ENCODE measurements at places on chromosomes 6 and 20.

DNA sequence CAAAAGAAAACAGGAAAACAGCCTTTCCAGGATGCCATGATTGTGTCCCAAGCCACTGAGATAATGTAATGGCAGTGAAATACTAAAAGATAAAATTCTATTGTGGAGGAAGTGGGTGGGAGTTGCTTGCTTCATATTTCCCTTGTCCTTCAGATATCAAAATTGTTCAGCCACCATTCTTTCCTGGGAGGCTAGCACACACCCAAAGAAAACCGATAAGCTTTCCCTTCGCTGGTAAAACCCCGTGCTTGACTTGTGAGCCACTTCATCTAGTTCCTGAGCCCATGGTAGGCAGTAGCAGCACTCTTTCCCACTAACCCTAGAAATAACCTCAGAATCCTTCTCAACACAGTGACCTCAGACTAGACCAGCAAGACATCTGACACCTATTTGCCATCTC, 357.4 kb upstream of the PLCB4 start:
- DNase-seq = no peak

- no peak for DNase-seq
Observed at GRCh38 chr6:18211338-18211737, 53.0 kb downstream of the DEK start.

- DNase-seq = no peak
Observed at GRCh38 chr6:121932076-121932991, 467.1 kb upstream of the HSF2 start.

GRCh38 chr6:109322825-109323224, 59.4 kb downstream of the CD164 start:
- peak; percentile 8 for DNase-seq

DNA sequence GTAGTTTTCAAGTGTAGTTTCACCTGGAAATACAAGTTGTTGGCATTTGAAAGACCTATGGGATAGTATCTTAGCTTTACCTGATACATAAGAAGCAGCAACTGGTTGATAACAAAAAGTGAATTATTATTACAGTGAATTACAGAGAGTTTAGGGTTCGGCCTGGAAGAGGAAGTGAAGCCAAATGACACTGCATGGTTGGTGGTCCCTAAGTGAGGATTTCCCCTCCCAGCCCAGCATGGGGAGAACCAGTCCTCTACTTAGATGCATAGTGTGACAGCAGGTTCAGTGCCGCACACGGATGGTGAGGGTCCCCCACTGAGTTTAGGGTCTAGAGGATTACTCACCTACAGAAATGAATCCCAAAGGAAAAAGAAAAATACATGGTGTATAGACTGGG, 18.1 kb downstream of the HLA-DPB1 start:
- peak; percentile 18 for DNase-seq

GRCh38 chr20:35698298-35699126, 640 bp downstream of the NFS1 start:
- no peak for DNase-seq

DNA sequence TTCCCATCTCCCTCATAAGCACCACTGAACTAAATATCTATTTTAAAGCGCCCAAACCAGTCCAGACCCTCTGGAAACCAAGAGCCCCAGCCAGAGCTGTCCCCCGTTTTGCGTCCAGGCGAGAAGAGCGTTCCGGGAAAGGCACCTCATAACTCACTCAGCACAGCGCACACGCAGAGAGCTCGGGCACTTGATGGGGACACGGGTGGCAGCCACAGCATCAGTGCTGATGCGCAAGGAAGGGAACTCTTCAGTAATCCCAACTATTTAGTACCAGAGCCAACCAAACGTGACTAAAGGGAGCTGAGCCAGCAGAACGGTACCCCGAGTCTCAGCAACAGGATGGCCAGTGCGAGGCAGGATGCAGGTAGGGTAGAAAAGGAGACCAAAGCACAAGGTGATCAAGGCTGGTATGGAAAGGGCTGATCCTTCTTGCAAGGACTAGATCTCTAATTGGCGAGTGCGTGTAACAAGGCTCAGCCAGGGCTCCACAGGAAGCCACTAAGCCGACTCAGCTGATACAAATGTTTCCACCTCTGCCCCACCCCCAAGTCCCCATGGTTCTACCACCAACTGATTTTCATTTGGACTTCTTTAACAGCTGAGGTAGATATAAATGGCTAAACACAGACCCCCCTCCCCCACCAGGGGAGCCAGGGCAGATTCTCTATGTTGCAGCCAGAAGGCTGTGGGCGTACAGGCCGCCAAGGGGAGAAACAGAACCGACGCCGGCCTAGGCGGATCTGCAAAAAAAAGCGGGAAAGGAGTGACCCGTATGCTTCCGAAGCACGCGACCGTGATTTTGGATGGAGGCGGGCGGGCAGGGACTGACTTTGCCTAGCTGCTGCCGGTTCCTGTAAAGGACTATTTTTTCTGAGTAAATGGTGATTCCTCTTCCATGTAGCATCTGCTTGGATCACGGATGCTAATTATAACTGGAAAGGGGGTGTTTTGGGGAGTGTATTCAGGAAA, 183.5 kb upstream of the COL21A1 start:
- no peak for DNase-seq

DNA sequence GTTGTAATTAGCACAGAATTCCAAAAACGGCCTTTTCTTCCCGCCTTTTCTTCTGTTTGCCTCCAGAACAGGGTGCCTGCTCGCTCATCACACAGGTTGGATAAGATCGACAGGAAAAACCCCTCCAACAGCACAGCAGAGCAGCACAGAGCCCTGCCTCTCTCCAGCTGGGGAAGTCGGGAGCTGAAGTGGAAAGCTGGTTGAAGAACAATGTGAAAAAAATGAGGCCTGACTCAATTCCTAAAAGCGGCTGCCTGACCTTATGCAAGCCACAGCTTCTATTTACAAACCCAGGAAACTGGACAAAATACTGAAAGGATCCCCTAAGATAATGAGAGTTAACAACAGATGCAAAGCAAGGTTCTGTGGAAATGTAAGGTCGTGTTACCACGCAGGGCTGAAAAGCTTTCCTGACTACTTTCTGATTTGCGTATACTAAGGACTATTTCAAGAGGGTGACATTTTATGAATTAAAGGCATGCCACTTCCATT, 116.9 kb downstream of the TTLL2 start:
- no peak for DNase-seq

GRCh38 chr20:14790190-14790589, 452.8 kb upstream of the FLRT3 start:
- no peak for DNase-seq

DNA sequence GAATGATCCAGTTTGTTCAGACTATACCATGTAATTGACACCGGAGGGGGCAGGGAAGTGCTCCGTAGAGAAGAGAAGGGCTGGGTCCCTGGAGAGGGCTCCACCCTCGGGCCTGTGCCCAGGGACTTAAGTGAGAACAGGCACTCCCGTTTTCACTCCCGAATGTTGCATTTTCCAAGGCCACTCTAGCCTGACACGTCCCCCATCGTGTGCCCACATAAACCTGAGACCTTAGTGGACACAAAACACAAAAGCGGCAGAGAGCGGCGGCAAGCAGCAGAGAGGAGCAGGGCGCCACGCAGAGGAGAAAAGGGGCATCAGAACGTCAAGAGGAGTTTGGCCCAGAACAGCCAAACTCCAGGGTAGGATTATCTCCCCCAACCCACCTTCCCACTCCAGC, 1405.1 kb downstream of the GRIK2 start:
- no peak for DNase-seq

- no peak for DNase-seq
Observed at GRCh38 chr20:50317116-50317515, 126.5 kb downstream of the CEBPB start.

DNA sequence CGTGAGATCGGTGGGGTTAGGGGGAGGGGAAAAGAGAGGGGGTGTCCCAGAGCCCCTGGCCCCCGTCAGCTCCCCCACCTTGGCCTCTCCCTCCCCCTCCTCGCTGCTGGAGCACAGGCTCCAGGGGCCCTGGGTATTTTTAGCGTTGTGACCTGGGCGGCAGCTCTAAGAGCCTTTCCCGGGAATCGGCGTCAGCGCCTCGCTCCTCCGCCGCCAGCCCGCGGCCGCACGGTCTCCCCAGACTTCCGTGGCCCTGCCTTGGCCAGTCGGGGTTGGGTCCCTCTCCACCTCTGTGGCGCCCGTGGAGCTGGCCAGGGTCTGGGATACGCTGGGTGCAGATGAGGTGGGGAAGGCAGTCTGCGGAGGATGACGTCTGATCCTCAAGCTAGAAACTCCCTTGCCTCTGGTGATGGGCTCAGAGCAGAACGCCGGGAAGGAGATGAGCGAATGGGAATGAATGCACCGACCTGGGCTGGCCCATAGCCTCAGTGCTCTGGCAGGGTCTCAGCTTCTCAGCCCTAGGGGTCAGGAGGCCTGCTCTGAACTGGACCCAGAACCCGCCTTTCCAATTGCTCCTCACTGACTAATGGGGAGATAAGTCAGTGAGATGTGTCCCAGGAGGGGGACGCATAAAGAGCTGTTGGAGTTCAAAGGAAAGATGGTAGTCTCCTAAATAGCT, 883 bp upstream of the DBNDD2 start:
- no peak for DNase-seq

GRCh38 chr6:29777310-29777709, 50.3 kb upstream of the HLA-G start:
- DNase-seq = no peak

- no peak for DNase-seq
Observed at GRCh38 chr6:142395266-142395665, 93.5 kb downstream of the ADGRG6 start.

- peak; percentile 62 for DNase-seq
Observed at GRCh38 chr6:53647462-53648094, 18.0 kb downstream of the KLHL31 start.

DNA sequence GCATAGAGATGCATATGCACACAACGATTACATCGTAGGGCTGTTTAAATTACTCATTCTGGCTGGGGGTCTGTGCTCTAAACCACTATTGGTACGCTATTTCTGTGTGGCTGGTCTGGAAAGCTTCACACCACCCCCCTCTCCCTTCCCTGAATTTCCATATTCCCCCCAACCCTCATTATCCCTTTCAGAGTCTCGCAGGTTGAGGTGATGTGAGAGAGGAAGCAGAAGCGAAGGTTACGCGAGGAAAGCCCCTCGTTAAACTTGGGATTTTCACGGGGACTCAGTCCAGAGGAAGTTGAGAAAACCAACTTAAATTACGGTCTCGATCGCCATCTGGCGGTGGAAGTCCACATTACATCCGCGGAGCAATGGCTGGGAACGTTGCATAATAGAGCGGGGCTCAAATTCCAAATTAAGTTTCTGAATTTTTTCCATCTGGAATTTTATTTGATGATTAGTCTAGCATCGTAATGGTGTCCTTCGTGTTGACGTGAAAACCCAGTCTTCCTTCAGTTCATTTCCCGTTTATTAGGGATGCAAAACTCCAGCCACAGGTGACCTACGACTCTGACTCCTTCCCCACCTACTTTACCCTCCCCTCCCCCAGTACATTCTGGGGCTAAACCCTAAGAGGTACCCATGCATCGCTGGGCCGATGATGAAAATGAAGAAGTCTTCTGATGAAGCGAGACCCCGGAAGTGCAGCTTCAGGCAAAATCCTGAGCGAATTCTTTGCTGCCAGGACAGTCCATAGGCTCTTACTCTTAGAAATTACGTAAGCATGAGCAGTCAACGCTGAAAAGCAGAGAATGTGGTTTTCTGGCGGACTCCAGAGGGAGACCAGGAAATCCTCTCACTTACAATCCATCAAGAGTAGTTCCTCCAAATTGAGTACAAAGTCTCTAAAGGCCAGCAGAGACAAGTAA, 19.7 kb downstream of the HLA-DOB start:
- DNase-seq = peak; percentile 71

DNA sequence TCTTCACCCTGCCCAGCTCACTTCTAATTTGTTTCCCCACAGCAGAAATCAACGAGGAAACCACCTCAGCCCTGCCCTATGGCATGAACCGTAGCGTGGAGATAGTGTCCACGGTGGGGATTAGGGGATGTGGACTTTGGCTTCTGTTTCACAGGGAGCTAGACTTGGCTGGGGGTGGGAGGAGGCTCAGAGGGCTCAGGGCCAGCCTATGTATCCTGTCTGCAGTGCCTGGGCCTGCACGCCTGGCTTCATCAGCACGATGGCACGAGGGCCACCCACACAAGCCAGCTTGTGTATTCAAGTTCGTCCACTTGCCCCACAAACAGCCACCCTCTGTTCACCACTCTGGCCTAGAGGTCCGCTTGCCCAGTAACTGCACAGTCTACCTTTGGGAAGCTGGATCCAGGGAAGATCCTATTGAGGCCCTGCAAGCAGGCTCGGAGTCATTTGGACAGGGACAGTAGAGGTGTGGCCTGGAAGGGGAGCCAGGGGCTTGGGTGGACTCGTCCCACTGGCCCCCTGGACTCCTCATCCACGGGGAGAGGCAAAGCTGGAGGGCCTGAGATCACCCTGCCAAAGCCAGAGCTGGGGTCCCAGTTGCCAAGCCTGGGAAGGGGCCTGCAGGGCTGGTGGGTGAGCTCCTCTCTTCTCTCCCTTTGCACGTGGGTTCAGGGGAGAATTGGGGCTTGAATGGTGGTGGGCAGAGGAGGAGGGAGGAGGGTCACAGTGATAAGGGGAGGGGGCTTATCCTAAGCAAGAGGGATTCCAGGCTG, 38.0 kb upstream of the FAM83D start:
- no peak for DNase-seq

DNA sequence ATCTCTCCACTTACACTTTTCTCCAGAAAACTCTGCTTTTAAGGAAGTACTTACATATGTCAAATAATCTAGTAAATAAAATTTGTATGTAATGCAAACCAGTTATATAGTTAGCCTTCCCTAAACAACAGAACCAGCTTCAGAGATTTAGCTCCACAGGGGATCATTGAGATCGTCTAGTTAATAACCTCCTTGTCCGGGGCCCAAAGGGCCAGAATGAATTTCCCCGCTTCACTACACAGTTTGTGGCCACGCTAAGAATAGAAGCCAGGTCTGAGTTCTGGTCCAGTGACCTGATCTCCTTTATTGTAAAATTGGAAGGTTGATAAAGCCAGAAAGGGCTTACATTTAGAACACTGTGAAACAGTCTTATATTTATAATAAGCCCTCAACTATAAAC, 245.2 kb downstream of the TPBG start:
- DNase-seq = no peak

- DNase-seq = no peak
Observed at GRCh38 chr6:33732817-33733708, 13.6 kb downstream of the IP6K3 start.

- no peak for DNase-seq
Observed at GRCh38 chr6:153096031-153096430, 35.1 kb downstream of the RGS17 start.

- no peak for DNase-seq
Observed at GRCh38 chr6:133017581-133017980, 203.2 kb downstream of the RPS12 start.

- no peak for DNase-seq
Observed at GRCh38 chr6:37298958-37299357, 41.0 kb upstream of the TMEM217 start.

GRCh38 chr6:20483887-20484497, 50.3 kb upstream of the CDKAL1 start:
- no peak for DNase-seq

DNA sequence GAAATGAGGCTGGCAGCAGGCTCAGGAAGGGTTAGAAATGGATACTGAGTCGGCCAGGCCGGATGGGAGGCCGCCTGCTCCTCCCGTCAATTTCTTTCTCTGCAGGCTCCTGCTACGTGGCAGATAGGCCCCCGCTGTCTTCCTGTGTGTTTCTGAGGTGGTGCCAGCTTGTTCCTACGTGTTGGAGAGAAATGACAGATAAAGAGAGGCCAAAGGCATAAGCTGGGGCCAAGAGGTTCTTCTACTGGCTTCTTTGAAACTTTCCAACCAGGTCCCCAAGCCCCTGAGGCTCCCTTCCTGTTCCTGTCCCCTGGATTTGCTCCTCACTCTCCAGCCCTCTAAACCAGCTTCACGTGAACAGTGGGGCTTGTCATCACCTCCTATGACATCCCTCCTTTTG, 76.8 kb downstream of the TCP11 start:
- DNase-seq = no peak

- DNase-seq = no peak
Observed at GRCh38 chr6:157990321-157991066, 8.8 kb downstream of the SYNJ2 start.
